Amniotic stem cell (primary cell): ENCODE measurements at places on chromosomes 1 and 21.

GRCh38 chr1:22641247-22641646 is 2.2 kb upstream of the C1QC start:
- DNase-seq: no peak

- no peak for DNase-seq
Observed at GRCh38 chr1:58392083-58392482, 154.4 kb downstream of the OMA1 start.

DNA sequence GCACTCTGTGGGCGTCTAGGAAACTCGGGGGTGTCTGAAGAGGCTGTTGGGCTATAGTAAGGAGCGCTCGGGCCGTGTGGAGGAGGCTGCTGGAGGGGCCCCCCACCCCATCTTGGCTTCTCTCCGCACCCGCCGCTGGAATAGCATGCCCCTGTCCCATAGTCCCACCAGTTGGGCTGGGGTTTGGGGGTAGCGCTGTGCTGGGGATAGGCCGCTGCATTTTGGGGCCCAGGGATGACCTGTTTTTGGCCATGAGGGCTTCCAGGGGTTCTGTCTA is 511 bp downstream of the EFNA3 start:
- DNase-seq: no peak

DNA sequence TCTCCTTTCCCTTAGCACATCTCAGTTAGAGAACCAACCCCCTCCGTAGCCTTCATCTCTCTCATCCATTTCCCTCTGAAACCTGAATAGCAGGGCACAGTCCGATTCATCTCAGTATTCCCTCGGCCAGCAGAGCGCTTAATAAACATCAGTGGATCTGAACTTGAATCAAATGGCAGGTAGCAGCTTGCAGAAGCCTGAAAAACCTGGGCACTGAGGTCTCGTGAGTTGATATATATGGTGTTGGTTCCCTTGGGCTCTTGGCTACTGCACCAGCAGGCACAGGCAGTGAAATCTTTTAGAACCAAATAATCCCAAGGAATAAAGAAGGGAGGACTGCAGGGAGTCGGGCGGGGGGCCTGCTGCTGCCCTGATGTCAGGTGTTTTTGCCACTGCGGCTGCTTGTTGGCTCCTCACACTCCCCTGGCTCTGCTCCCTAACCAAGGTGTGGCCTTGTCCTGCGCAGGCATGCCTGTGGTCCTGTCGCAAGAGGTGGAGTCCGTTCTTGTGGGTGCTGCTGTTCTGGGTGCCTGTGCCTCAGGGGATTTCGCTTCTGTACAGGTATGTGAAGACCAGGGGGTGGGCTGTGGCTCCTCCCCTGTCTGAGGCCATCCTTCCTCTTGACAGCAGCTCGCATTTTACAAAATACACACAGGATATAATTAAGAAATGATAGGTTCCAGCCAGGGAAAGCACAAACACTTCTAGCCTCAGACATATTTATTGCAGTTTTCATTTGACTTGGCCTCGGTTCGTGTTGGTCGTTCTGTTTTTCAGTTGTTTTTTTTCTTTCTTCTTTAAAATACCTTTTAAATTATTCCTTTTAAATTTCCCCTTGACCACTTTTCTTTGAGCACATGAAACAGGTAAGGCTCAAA is 140.9 kb upstream of the HOOK1 start:
- no peak for DNase-seq

GRCh38 chr1:166960858-166961474 is 14.4 kb downstream of the ILDR2 start:
- no peak for DNase-seq

DNA sequence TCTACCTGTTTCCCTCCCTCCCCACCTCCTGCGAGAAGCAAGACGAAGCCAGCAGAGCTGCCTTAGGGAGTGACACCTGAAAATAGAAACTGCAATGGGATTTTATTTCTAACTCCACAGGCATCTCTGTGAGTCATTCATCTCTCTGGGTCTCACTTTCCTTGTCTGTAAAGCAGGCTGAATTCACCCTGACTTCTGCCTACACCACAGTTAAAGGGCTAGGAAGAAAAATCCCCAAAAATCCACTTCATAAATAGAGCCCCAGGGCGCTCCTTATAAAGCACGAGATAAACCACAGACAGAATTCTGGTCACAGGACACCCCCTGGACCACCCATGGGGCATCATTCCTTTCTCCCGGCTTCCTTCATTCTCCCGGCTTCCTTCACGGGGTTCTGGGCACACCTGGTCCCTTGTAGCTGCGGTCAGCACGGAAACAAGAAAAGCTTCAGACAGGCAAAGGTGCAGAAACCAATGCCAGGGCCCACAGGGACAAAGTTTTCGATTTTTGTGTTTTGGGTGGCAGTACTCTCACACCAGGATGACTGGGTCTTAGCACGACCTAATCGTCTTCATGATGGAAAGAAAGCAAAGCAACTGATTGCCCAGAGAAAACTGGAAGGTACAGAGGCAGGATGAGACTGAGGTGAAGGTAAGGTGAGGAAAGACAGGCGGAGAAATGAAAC is 2.8 kb upstream of the H6PD start:
- DNase-seq: no peak

DNA sequence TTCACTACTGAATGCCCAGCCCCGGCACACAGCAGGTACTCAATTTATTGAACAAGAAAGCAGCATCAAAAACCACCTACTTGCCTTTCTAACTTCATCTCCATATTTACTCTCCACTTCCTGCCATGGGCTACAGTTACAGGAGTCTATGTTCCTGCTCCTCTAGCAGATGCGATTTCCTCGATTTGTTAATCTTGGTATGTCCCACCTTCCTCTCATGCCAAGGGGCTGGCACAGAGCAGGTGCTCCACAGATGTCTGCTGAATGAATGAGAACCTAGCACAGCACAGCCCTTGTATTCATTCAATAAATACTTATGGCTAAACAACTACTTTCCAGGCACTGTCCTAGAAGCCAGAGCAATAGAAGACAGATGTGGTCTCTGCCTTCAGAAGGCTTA is 12.2 kb downstream of the PAFAH2 start:
- no peak for DNase-seq

- no peak for DNase-seq
Observed at GRCh38 chr1:6261615-6261995, 707 bp upstream of the GPR153 start.

- no peak for DNase-seq
Observed at GRCh38 chr1:52602856-52603600, 857 bp downstream of the GPX7 start.

DNA sequence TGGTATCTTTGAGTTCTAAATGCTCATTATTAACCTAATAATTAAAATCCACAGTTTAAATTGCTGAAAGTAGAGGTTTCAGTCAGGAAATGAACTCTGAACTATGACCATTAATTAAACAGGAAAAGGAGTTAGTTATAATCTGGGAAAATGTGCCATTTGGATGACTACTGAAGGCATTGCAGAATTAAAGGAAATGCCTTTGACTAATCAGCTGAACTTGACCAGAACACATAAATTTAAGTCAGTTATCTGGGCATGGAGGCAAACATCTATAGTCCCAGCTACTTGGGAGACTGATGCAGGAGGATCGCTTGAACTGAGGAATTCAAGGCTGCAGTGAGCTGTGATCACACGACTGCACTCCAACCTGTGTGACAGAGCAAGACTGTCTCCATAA is 31.9 kb downstream of the SLC44A5 start:
- no peak for DNase-seq

DNA sequence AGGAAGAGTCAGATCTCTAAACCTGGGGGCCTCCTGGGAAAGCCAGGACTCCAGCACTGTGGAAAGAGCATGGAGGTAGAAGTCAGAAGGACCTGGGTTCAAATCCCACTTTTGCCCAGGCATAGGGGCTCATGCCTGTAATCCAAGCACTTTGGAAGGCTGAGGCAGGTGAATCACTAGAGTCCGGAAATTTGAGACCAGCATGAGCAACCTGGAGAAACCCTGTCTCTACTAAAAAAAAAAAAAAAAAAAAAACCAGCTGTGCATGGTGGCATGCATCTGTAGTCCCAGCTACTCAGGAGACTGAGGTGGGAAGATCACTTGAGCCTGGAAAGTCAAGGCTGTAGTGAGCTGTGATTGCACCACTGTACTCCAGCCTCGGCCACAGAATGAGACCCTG is 31.8 kb downstream of the LDLRAP1 start:
- DNase-seq: no peak
